SK-N-DZ (cell line): ENCODE measurements at places on chromosomes 3 and 15.

DNA sequence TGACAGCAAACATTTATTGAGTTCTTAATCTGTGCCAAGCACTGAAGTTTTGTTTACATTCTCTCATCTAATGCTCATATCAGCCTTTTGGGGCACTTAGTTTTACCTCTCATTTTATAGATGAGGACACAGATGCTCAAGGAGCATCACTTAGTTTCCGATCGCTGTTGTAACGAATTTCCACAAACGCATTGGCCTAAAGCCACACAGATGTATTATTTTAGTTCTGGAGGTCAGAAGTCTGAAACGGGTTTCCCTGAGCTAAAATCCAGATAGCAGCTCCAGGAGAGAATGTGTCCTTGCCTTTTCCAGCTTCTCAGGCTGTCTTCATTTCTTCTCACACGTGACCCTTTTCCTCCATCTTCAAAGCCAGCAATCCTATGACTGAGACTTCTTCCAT, 11.1 kb downstream of the SEMA6D start:
- no peak for DNase-seq

GRCh38 chr3:193396451-193397244, 18.1 kb upstream of the ATP13A5 start:
- DNase-seq: no peak

DNA sequence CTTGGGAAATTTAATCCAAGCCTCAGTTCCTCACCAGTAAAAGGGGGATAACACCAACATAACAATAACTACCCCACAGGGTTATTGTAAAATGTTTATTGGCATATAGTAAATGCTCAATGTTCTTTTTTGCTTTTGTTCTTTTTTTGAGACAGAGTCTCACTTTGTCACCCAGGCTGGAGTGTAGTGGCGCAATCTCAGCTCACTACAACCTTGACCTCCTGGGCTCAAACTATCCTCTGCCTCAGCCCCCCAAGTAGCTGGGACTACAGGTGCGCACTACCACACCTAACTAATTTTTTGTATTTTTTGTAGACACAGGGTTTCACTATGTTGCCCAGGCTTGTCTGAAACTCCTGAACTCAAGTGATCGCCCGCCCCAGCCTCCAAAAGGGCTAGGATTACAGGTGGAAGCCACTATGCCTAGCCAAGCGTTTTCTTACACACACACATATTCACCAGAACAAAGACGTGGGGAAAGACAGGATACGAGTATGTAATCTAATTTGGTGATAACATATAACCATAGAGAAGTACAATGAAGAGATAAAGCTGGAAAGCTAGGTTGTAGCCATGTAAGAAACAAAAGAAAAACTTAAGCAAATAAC, 11.7 kb downstream of the STAG1 start:
- DNase-seq: no peak

- DNase-seq: no peak
Observed at GRCh38 chr15:25766417-25766816, 96.7 kb downstream of the ATP10A start.

DNA sequence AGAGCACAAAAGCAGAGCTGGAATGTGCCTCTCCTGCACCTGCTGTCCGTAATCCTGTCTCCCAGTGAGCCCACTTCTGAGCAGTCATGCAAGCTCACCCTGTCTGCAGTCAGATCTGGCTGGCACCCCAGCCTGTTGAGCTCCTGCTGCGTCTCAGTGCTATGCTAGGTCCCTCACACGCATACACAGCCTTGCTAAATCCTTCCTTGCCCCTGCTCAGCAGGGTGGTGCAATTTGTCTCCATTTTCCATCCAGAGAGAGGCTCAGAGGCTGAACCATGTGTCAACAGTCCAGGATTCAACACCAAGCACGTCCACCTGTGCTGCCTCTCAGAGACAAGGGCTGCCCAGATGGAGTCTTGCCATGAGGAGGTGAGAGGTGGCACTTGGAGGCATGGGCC, 11.0 kb downstream of the POMGNT2 start:
- DNase-seq: no peak

- no peak for DNase-seq
Observed at GRCh38 chr3:112653209-112653871, 12.4 kb upstream of the CCDC80 start.

DNA sequence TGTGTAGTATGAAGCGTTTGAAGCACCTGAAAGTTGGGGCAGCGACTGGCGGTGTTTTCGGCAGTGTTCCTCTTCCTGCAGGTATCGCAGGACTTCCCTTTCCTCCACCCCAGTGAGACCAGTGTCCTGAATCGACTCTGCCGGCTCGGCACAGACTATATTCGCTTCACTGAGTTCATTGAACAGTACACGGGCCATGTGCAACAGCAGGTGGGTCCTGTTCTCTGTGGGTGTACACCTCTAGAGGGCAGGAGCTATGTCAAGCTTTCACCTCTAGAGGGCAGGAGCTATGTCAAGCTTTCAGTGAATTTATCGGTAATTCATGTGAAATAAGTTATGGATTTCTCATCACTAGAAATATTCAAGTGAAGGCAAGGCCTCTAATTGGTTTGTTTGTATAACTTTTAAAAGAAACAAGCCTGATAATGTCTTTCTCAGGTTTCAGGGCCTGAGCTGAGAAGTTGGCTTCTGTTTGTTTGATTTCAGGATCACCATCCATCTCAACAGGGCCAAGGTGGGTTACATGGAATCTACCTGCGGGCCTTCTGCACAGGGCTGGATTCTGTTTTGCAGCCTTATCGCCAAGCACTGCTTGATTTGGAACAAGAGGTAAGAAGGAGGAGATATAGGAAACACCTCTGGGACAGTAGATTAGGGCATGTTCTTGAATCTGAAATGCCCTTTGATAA, 5.3 kb downstream of the TUBGCP4 start:
- DNase-seq: peak; percentile 50

DNA sequence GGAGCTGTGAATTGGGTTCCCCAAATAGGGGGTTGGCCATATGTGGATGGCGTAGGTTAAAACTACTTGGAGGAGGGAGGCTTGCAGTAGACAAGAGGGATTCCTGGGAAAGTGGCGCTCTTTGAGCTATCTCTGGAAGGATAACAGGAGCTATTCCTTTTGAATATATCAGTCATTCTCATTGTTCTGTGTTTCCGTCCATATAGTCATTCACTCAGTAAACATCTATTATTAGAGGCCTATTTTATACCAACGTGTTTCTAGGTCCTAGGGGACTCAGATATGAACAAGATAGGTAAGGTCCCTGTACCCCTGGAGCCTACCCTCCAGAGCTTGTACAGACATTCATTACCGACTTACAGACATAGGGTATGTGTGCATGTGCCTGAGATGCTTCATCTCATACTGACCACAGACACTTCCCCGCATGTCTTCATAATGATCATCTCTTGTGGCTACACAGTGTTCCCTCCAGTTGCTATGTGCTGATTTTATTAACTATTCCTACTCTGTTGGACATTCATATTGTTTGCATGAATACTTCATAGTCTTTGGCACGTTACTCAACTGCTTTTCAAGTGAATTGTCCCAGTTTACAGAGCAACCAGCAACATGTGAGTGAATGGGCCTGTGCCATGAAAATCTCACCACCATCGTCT, 55.8 kb upstream of the VILL start:
- no peak for DNase-seq

DNA sequence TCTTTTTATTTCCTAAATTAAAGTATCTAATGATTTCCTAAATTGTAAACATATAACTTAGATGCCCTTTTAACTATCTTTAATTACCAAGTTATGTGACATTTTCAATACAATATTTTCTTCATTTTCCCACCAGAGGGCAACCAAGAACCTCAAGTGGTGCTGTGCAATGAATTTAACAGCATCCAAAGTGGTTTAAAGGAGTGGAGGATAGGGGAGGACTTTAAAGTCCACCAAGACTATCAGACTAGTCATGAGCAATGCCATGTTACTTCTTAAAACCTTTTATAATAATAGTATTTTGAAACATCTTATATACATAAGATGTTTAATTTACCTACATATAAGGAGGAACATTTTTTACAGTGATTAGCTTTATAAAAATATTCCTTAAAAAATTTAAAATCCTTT, 74.4 kb downstream of the DLG1 start:
- peak; percentile 71 for DNase-seq

GRCh38 chr3:127203024-127203423, 10.1 kb downstream of the PRR23E start:
- DNase-seq: no peak

- no peak for DNase-seq
Observed at GRCh38 chr15:65423976-65424679, 1.4 kb upstream of the IGDCC4 start.

DNA sequence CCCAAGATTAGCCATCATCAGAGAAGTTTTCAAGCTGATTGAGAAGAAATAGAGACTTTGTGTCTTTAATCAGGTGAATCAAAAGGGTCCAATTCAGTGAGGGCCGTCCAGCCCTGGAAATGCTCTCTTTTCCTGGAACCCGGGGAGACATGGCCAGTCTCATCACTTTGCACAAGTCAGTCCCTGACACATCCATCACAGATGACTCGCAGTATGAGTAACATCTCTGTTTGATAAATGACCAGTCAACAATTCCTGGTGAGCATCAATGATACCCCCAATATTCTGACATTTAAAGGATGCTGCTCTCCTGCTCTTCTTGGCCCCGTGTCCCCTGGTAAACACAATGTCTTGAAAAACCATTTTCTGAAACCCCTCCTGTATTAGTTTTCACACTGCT, 26.7 kb downstream of the C3orf20 start:
- DNase-seq: no peak

DNA sequence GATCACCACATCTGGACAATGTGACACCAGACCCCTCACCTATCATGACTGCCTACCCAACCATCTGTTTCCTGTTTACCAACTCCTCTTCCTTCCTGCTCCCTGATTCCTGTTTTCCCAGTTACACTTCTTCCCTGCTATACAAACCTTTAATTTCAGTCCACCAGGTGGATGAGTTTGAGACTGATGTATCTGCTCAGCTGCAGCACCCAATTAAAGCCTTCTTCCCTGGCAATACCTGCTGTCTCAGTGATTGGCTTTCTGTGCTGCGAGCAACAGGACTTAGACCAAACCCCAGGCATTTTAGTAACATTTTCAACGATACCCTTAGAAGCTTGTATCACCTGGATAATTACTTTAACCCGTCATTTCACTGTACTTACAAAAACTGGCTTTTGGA, 968.2 kb upstream of the NR2F2 start:
- no peak for DNase-seq

- peak; percentile 73 for DNase-seq
Observed at GRCh38 chr3:196988241-196989029, 19.8 kb upstream of the PIGZ start.

DNA sequence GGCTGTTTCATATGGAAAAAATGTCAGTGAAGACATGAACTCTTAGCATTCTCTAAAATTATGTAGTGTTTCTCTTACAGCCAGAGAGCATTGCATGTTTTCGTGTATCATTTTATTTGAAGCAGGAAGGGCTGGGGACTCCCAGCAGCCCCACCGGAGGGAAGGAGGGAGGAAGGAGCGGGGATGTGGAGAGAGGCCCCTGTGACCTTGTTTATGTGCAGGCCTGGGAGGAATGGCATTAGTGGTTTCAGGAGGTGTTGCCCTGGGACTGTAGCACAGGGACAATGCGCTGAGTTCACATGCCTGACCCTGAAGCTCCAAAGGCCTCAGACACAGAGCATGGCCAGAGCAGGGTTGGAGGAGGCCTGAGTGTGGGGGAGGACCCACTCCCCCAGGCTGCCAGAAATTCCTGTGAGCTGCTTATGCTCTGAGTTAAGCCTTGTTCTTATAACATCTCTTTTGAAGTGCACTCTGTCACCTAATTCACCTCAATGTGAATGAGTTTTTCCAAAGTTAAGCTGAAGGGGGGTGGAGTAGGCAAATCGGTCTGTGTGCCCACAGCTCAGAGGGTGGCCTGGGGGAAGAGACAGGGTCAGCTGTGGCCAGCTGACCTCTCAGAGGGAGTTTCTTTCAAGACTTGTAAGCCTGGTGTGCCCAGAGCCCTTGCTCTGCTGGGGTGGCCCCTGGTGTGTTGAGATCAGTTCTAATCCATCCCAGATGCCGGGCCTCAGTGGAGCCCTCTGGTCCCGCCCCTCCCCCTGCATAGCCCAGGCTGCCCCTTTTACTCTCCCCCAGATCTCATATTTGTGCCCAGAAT, 3.9 kb upstream of the RNU6-1 start:
- no peak for DNase-seq

- no peak for DNase-seq
Observed at GRCh38 chr3:56269755-56270535, 198.3 kb downstream of the ERC2 start.
